ENCODE measurements at places on chromosomes 1 and 21. TPM values are rescaled to one million over a fixed set of nuclear protein-coding genes. Genes with fewer than 3 reads are reported as not detected.

HSF2BP gene
- polyA plus RNA-seq = 0.19 TPM

FABP3 gene
- polyA plus RNA-seq = 542 TPM

OR2M3 gene
- polyA plus RNA-seq = not detected

FCER1G gene
- polyA plus RNA-seq = 38.9 TPM

NPHS2 gene
- polyA plus RNA-seq = 446 TPM

MFAP2 gene
- polyA plus RNA-seq = 8.2 TPM

TTC22 gene
- 9.6 TPM for polyA plus RNA-seq

Data from kidney (tissue), 22 donors.